ENCODE measurements at places on chromosomes 11 and 22. TPM values are rescaled to one million over a fixed set of nuclear protein-coding genes. Genes with fewer than 3 reads are reported as not detected.

GRCh38 chr11:111698852-111699559, 67.2 kb downstream of the PPP2R1B start:
- DNase-seq: no peak

- DNase-seq: no peak
Measured at GRCh38 chr22:23526596-23527316, 53.3 kb downstream of the IGLL1 start.

GRCh38 chr22:48599346-48599745, 1228.3 kb downstream of the BRD1 start:
- no peak for DNase-seq

- no peak for DNase-seq
Measured at GRCh38 chr11:115656669-115657068, 152.5 kb upstream of the CADM1 start.

Gene AIFM3
- polyA plus RNA-seq: 0.68 TPM

Gene KREMEN1
- polyA plus RNA-seq: 22.3 TPM

Gene RFPL3
- not detected for polyA plus RNA-seq

Gene TMEM126B
- 69.7 TPM for polyA plus RNA-seq

Gene IGLL5
- not detected for polyA plus RNA-seq

GRCh38 chr22:21070690-21071615, 25.2 kb downstream of the LRRC74B start:
- no peak for DNase-seq

DNA sequence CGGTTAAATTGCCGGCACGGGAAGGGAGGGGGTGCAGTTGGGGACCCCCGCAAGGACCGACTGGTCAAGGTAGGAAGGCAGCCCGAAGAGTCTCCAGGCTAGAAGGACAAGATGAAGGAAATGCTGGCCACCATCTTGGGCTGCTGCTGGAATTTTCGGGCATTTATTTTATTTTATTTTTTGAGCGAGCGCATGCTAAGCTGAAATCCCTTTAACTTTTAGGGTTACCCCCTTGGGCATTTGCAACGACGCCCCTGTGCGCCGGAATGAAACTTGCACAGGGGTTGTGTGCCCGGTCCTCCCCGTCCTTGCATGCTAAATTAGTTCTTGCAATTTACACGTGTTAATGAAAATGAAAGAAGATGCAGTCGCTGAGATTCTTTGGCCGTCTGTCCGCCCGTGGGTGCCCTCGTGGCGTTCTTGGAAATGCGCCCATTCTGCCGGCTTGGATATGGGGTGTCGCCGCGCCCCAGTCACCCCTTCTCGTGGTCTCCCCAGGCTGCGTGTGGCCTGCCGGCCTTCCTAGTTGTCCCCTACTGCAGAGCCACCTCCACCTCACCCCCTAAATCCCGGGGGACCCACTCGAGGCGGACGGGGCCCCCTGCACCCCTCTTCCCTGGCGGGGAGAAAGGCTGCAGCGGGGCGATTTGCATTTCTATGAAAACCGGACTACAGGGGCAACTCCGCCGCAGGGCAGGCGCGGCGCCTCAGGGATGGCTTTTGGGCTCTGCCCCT, 529 bp upstream of the CCND1 start:
- DNase-seq: no peak

DNA sequence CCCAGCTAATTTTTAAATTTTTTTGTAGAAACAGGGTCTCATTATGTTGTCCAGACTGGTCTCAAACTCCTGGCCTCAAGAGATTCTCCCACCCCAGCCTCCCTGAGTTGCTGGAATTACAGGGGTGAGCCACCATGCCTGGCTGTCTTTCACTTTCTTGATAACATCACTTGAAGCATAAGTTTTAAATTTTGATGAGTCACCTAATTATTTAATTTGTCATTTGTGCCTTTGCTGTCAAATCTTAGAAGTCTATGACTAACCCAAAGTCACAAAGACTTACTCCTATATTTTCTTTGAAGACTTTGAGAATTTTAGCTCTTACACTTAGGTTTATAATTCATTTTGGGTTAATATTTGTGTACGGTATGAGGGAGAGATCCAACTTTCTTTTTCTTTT, 14.5 kb upstream of the MSANTD2 start:
- DNase-seq: no peak

Gene PHOX2A
- not detected for polyA plus RNA-seq

DNA sequence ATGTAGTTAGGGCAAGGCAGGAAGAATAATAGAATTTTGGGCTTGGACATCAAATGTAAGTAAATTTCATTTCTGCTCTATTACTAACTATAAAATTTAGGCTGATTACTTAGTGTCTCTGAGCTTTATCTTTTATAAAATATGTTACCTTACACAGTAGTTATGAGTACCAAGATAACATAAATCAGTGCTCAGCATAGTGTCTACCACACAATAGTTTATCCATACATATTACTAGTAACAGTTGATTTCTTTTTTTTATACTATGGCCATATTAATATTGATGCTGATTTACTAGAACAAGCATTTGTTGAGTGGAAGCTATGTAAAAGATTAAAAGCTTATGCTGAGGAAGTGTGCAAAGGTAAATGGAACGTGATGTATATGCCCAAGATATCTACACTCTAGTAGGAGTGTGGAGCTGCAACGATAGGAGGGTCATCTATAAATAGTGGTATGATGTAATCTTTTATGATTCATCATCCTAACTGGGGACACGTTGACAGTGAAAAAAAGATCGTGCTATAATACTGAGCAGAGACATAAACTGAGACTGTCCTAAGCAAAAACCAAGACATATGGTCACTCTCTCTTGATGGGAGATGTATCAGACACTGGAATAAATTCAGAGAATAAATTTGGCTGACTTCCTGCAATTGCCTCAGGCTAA, 8.7 kb upstream of the SLC5A12 start:
- DNase-seq: no peak

Gene NAALAD2
- 39.8 TPM for polyA plus RNA-seq

GRCh38 chr11:132050049-132050448, 679.6 kb downstream of the NTM start:
- DNase-seq: no peak

Gene ZNF214
- polyA plus RNA-seq: 14.0 TPM

All from left kidney (tissue), 8 donors.